ENCODE measurements at places on chromosomes 3 and 15. TPM values are rescaled to one million over a fixed set of nuclear protein-coding genes. Genes with fewer than 3 reads are reported as not detected.

GRCh38 chr3:17088602-17089313 is 204.0 kb downstream of the PLCL2 start:
- DNase-seq: no peak

- DNase-seq: no peak
Measured at GRCh38 chr3:129343643-129344360, 65.1 kb downstream of the HMCES start.

- DNase-seq: no peak
Measured at GRCh38 chr15:91182101-91182500, 82.0 kb downstream of the SV2B start.

- DNase-seq: no peak
Measured at GRCh38 chr15:50100486-50100885, 18.5 kb downstream of the ATP8B4 start.

GRCh38 chr3:40862946-40863345 is 336.4 kb upstream of the CTNNB1 start:
- DNase-seq: no peak

- DNase-seq: no peak
Measured at GRCh38 chr15:88646088-88646405, 7.2 kb downstream of the ISG20 start.

GRCh38 chr3:106355873-106356272 is 487.1 kb upstream of the CBLB start:
- DNase-seq: no peak

- no peak for DNase-seq
Measured at GRCh38 chr15:44606740-44607139, 56.7 kb downstream of the SPG11 start.

The NECTIN3 gene
- total RNA-seq: 182 TPM

- DNase-seq: no peak
Measured at GRCh38 chr3:155661042-155661441, 83.8 kb downstream of the PLCH1 start.

The ZNF660 gene
- total RNA-seq: 1.4 TPM

GRCh38 chr3:27449530-27450150 is 34.5 kb downstream of the SLC4A7 start:
- no peak for DNase-seq

- no peak for DNase-seq
Measured at GRCh38 chr15:44682211-44682610, 18.7 kb upstream of the SPG11 start.
